ENCODE measurements at places on chromosomes 16 and 17.

DNA sequence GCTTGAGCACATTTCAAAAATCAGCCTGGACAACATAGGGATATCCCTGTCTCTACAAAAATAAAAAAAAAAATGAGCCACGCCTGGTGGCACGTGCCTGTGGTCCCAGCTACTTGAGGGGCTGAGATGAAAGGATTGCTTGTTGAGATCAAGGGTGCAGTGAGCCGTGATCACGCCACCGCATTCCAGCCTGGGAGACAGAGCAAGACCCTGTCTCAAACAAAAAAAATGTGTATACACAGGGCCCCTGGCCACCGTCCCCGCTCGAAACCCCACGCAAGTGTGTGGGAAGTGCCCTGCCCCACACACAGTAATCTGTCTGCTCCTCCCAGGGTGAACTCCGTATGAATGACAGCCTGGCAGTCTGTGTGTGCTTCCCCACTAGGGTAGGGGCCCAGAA is 93.0 kb upstream of the RPL38 start:
- DNase-seq, result no peak

DNA sequence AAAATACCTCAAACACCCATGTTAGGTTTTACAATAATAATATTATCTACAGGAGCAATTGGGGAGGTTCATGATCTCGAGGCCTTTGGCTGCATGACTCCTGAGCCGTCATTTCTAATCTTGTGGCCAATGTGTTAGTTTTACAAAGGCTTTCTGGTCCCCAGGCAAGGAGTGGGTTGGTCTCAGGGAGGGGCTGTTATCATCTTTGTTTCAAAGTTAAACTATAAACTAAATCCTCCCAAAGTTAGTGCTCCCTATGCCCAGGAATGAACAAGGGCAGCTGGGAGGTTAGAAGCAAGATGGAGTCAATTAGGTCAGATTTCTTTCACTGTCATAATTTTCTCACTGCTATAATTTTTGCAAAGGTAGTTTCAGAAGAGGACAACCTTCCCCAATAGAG is 9.1 kb upstream of the CCL5 start:
- no peak for DNase-seq

- peak; percentile 75 for DNase-seq
Observed at GRCh38 chr16:2475413-2476344, 752 bp downstream of the TBC1D24 start.

DNA sequence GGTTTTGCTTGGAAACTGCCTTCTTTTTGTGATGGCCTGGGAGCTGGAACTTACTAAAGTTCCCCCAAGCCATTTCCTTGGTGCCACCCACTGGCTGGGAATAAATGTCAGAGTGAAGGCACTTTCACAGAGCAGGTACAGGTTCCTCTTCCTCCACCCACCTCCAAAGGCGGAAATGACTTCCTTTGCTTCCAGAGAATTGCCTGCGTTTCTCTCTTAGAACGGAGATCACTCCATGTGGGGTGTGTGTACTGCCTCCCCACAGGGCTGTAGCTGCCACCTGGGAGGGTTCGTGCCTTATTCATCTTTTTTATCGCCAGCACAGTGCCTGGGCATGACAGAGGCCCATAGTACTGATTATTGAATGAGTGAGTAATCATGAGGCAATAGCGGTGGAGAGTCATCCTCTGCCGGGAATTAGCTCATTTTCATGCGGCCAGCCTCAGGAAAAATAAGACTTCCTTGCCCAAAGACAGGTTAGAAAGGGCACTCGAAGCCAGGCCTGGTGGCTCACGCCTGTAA is 32.2 kb upstream of the HAS3 start:
- no peak for DNase-seq

DNA sequence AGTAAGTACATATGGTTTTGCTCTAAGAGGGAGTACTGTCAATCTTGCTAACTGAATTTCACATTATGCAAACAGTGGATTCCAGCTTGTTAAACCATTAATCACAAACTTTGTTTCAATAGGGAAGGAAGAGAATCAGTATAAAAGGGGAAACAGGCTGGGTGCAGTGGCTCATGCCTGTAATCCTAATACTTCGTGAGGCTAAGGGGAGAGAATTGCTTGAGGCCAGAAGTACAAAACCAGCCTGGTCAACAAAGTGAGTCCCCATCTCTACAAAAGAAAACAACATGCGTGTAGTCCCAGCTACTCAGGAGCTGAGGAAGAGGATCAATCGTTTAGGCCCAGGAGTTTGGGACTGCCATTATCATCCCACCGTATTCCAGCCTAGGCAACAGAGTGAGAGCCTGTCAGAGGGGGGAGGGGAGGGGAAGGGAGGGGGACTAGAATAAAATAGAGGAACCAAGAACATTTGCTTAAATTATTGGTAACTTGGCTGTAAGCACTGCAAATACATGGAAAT is 65.7 kb downstream of the FBXL20 start:
- DNase-seq, result no peak

DNA sequence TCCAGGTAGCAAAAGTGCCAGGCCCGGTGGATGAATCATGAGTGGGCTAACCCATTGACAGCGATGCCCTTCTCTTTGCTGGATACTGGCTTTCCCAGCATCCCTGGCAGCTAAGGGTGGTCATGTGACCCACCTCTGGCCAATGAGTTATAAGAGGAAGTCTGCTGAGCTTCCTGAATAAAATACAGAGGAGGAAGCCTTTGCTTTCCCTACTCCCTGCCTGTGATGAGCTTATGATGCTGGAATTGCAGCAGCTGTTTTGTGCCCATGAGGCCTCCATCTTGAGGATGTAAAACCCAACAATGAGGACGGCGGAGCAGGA is 15.0 kb upstream of the ATP2A3 start:
- DNase-seq, result no peak

Measured in HuH-7.5 (cell line).